ENCODE measurements at places on chromosomes 6 and 20. TPM values are rescaled to one million over a fixed set of nuclear protein-coding genes. Genes with fewer than 3 reads are reported as not detected.
A peak's percentile ranks its signal among the peaks of the same experiment; 100 is the strongest.

Gene WFDC5
- total RNA-seq, result 0.73 TPM

Gene GSTA2
- not detected for total RNA-seq

GRCh38 chr6:126949786-126950185, 168.7 kb upstream of the RSPO3 start:
- H3K4me3 ChIP-seq, result no peak overlapping the region
- no peak overlapping the region for H3K27ac ChIP-seq
- H3K36me3 ChIP-seq, result no peaks in the 10 kb centered on the region
- H3K27me3 ChIP-seq, result no peaks in the 10 kb centered on the region
- no peaks in the 10 kb centered on the region for H3K4me1 ChIP-seq

- no peaks in the 10 kb centered on the region for H3K4me1 ChIP-seq
- H3K27ac ChIP-seq, result no peak overlapping the region
- H3K27me3 ChIP-seq, result peaks cover 7% of the 10 kb centered on the region
- H3K4me3 ChIP-seq, result no peak overlapping the region
- DNase-seq, result no peak
These were observed 191.1 kb downstream of the FNDC1 start for GRCh38 chr6:159360306-159360705.

- H3K36me3 ChIP-seq, result peaks cover 3% of the 10 kb centered on the region
- no peak overlapping the region for H3K4me3 ChIP-seq
- peaks cover 11% of the 10 kb centered on the region for H3K4me1 ChIP-seq
These were observed 194.6 kb downstream of the ZNF217 start for GRCh38 chr20:53399083-53399482.

DNA sequence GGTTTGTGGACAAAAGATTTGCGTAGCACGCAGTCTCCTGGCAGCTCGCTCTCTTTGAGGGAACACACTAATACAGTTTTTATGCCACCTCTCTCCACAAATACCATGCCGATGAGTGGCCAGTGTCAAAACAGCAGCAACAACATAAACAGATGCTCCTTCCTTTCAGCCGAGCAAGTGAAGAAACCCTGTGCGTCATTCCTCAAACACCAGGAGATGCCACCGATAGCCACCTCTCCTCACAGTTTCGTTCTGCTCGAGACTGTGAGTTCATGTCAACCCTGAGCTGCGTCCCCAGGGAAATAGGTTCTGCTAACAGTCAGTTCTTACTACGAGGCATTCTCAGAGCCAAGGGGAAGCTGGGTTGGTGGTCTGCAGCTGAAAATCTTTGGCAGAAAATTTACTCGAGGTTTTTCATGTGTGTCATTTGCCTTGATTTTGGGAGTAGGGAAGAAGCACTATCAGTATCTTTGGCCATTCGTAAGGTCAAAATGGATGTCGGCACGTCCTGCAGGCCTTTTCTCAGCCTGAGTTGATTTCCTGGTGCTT, 59.9 kb downstream of the EYA2 start:
- H3K36me3 ChIP-seq, result peaks cover 5% of the 10 kb centered on the region
- DNase-seq, result no peak
- H3K27ac ChIP-seq, result no peak overlapping the region
- peaks cover 5% of the 10 kb centered on the region for H3K4me1 ChIP-seq
- no peak overlapping the region for H3K4me3 ChIP-seq

DNA sequence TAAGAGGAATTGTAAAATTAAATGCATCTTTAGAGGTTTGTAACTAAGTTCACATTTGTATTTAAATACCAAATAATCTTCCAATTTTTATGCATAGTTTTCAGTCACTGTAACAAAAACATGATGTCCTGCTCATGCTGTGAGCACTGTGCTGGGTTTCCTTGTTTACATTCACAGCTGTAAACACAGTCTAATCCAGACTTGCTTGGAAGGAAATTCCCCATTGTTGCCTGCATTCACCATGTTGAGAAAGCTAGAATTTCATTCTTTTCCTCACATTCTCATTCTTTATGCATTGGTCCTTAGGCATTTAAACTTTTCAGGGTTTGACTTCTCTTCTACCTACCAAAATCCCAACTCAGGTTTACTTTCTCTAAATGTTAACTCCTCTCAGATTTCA, 242.0 kb upstream of the TBX18 start:
- no peak for DNase-seq
- no peak overlapping the region for H3K27ac ChIP-seq
- no peaks in the 10 kb centered on the region for H3K4me1 ChIP-seq
- H3K36me3 ChIP-seq, result no peaks in the 10 kb centered on the region

DNA sequence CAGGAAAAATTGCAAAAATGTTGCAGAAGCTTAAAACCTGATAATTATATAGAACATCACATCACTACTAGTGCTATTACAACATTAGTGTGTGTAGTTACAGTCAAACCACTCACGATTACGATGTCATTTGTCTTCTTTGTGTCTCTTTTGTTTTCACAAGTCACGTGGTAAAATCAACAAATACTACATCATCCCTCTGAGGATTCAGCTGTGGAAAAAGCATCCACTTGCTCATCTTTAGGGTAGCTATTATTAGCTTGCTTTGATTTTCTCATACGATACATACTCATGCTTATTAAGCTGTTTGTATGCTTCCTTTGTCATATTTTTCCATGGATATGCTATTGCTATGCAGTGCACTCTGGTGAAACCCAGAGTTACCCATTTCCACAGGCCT, 22.2 kb upstream of the ATXN1 start:
- H3K27me3 ChIP-seq, result peaks cover 3% of the 10 kb centered on the region
- H3K27ac ChIP-seq, result no peak overlapping the region
- no peak overlapping the region for H3K4me3 ChIP-seq
- no peak for DNase-seq

Gene POFUT1
- total RNA-seq, result 23.2 TPM

DNA sequence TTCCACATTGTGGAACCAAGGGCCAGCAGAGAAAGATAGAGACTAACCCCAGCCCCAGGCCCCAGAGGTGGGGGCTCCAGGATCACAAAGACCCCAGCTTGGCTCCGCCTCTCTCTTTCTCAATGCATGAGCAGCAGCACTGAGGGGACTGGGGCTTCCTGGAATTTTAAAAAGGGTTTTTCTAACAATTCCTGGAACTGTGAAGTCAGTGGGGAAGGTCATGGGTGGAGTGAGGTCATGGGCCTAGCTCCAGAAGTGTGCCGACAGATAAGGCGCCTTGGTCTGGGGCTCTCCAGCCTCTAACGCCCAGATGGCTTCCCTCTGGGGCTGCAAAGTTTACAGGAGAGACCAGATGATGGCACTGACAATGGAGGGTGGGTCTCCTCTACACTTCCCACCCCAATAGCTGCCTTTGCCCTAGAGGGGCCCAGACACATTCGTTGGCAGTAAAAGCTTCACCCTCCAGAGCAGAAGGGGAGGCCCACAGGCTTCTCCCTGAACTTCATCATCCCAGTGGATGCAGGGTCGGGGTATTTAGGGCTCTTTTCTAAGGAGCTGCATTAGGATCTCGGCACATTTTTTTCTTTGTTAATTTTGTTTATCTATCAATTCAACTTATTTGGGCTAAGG, 46.9 kb upstream of the CD93 start:
- no peak overlapping the region for H3K4me3 ChIP-seq
- H3K27ac ChIP-seq, result no peak overlapping the region
- H3K36me3 ChIP-seq, result no peaks in the 10 kb centered on the region
- peaks cover 5% of the 10 kb centered on the region for H3K27me3 ChIP-seq
- H3K4me1 ChIP-seq, result peaks cover 19% of the 10 kb centered on the region

- no peaks in the 10 kb centered on the region for H3K27me3 ChIP-seq
- no peaks in the 10 kb centered on the region for H3K36me3 ChIP-seq
- H3K4me1 ChIP-seq, result peaks cover 2% of the 10 kb centered on the region
- no peak overlapping the region for H3K4me3 ChIP-seq
- DNase-seq, result no peak
These were observed 67.4 kb downstream of the UST start for GRCh38 chr6:148814082-148814790.

DNA sequence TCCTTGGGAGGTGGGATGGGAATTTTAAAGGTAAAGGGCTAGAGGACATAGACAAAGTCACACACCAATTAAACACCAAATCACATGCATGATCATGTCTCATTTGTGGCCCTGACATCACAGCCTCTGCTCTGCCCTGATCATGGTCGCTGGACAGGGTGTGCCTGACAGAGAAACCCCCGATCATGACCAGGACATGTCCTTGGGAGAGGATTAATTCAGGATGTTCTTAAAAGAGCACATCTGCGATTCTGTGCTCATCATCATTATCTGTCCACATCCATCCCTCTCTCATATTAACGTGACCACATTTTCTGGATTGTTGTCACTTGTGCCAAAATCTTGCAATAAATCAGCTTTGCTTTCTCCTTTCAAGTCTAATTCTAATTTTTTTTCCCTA, 7.7 kb upstream of the PBOV1 start:
- H3K4me3 ChIP-seq, result no peak overlapping the region
- no peaks in the 10 kb centered on the region for H3K36me3 ChIP-seq
- no peak overlapping the region for H3K27ac ChIP-seq
- DNase-seq, result no peak
- peaks cover 32% of the 10 kb centered on the region for H3K27me3 ChIP-seq

GRCh38 chr6:26033941-26034354, 53.3 kb upstream of the HFE start:
- H3K4me3 ChIP-seq, result peak overlapping the region; percentile 84
- H3K36me3 ChIP-seq, result peaks cover 9% of the 10 kb centered on the region
- peaks cover 2% of the 10 kb centered on the region for H3K27me3 ChIP-seq
- peak overlapping the region; percentile 100 for H3K27ac ChIP-seq

Gene EYA2
- total RNA-seq, result 0.28 TPM

DNA sequence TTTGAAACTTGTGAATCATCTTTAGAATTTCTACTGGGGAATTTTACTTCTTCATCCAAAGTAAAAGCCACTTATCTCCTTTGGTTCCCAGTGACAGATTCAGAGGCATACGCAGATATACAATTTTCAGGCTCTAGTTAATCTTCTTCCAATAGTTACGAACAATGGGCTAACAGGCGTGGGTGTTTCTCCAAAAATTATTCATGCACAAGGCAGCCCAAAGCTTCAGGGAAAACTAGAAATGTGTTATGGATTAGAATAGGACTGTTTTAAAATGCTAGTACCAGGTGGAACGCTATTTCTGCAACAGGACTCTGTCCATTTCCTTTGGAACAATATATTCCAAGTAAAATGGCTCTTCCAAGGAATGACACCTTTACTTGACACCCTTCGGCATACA, 102.2 kb downstream of the ZNF217 start:
- no peaks in the 10 kb centered on the region for H3K36me3 ChIP-seq
- no peak overlapping the region for H3K4me3 ChIP-seq
- no peak for DNase-seq
- H3K27ac ChIP-seq, result no peak overlapping the region

- no peak overlapping the region for H3K27ac ChIP-seq
- no peaks in the 10 kb centered on the region for H3K36me3 ChIP-seq
- no peaks in the 10 kb centered on the region for H3K4me1 ChIP-seq
- no peaks in the 10 kb centered on the region for H3K27me3 ChIP-seq
- H3K4me3 ChIP-seq, result no peak overlapping the region
- DNase-seq, result no peak
These were observed 579.6 kb downstream of the PTPRT start for GRCh38 chr20:42610070-42610469.

GRCh38 chr6:4554645-4555044, 221.6 kb upstream of the CDYL start:
- H3K36me3 ChIP-seq, result no peaks in the 10 kb centered on the region
- H3K4me3 ChIP-seq, result no peak overlapping the region
- H3K27me3 ChIP-seq, result peaks cover 20% of the 10 kb centered on the region
- no peak for DNase-seq
- H3K4me1 ChIP-seq, result peaks cover 6% of the 10 kb centered on the region

Gene GRM1
- total RNA-seq, result not detected

Gene PRICKLE4
- total RNA-seq, result not detected

GRCh38 chr6:6235786-6236185, 84.7 kb downstream of the F13A1 start:
- no peak overlapping the region for H3K4me3 ChIP-seq
- no peak overlapping the region for H3K27ac ChIP-seq
- peaks cover 29% of the 10 kb centered on the region for H3K27me3 ChIP-seq
- no peak for DNase-seq

DNA sequence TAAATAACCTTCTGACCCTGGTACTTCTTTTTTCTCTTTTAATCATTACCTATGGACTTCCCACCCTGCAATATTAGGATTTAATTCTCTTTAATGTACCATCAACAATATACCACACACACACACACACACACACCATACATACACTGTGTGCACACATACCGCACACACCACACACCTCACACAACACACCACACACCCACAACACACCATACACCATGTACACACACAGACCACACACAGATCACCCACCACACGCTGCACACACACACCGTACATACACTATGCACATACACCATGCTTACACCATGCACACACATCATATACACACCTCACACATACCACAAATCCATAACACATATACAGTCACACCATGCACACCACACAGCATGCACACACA, 57.4 kb upstream of the MAP3K4 start:
- H3K36me3 ChIP-seq, result no peaks in the 10 kb centered on the region
- peaks cover 39% of the 10 kb centered on the region for H3K27me3 ChIP-seq
- no peak overlapping the region for H3K27ac ChIP-seq
- peaks cover 3% of the 10 kb centered on the region for H3K4me1 ChIP-seq
- DNase-seq, result no peak

DNA sequence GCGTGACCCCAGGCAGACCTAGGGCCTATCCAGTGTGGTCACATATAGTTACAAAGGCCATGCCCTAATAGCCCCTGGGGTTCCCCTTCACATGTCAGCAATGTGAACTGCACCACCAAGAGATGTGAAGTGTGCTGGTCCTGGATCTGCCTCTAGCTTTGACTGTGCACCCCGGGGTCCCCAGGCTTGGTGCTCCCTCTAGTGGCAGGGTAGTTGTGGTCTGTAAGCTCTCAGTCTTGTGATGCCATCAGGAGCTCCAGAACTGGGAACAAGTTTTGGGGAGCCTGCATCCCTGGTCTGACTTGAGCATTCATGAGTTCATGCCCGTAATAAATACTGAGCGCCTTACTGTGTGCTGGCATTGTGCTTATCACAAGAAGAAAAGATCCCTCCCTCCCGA, 143.4 kb downstream of the DHX35 start:
- H3K27ac ChIP-seq, result no peak overlapping the region
- no peaks in the 10 kb centered on the region for H3K36me3 ChIP-seq
- peaks cover 14% of the 10 kb centered on the region for H3K27me3 ChIP-seq

GRCh38 chr6:137866200-137866913, 702 bp upstream of the TNFAIP3 start:
- peaks cover 32% of the 10 kb centered on the region for H3K36me3 ChIP-seq
- H3K4me1 ChIP-seq, result peaks cover 46% of the 10 kb centered on the region
- peak overlapping the region; percentile 87 for H3K4me3 ChIP-seq
- peak overlapping the region; percentile 82 for H3K27ac ChIP-seq
- no peak for DNase-seq

DNA sequence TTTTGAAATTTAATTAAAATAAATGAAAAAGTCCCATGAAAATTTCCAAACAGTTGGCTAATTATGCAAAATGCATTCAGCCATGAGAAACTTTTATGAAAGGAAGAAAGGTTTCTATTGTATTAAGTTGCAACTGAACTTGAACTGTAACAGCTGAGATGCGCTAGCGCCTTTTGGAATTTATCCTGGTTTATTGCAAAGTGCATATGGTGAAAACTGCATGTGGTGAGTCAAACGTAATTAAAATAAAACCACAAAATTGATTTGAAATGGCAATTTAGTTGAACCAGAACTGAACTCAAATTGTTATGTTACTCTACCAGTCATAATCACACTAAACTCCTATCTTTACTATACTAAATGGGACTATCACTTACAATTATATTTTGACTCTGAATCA, 46.4 kb upstream of the COL21A1 start:
- no peak for DNase-seq
- no peaks in the 10 kb centered on the region for H3K36me3 ChIP-seq
- no peak overlapping the region for H3K4me3 ChIP-seq
- no peaks in the 10 kb centered on the region for H3K27me3 ChIP-seq

- H3K4me3 ChIP-seq, result no peak overlapping the region
- H3K36me3 ChIP-seq, result no peaks in the 10 kb centered on the region
- H3K27me3 ChIP-seq, result no peaks in the 10 kb centered on the region
These were observed 137.5 kb downstream of the FOXA2 start for GRCh38 chr20:22446613-22447446.

Gene CLVS2
- not detected for total RNA-seq

- H3K4me1 ChIP-seq, result no peaks in the 10 kb centered on the region
- H3K27me3 ChIP-seq, result peaks cover 2% of the 10 kb centered on the region
These were observed 121.1 kb upstream of the COL21A1 start for GRCh38 chr6:56368491-56368890.
